ENCODE measurements at places on chromosomes 16 and 17.

DNA sequence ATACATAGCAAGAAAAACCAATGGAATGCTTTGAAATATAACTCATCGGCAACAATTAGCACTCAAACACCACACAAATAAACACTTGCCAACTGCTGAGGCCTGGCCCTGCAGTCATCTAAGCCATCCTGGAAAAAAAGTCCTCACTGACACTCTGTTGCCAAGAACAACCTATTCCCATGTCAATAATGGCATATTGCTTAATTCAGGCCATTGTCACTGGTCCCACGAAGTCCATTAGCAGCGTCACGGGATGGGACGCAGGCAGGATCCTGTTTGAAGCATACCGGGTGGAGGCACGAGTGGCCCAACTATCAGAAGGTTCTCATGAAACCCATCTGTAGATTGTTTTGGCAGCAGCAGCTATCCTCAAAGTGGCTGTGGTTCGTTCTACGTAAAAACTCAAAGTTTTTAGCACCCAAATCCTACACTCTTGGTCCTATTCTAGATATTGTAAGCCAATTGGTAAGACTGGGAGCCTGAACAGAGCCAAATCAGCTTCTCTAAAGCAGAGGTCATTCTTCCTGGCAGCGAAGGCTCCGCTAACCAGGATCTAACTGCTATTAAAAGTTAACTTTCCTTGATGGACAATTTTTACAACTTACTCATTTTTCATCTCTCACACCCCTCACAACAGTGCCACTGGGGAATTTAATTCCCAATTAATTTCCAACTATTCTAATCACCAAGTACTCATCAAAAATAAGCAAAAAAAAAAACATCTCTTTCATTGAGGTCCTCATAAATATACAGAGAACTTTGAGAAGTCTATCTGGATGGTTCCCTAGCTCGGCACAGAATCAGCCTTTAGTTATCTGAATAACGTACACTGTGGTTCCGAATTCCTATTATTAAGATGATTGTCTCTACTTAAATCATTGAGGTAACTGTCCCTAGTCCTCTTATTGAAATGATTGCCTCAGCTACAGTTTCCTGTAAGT, 91.5 kb downstream of the ZFHX3 start:
- no peak for DNase-seq

DNA sequence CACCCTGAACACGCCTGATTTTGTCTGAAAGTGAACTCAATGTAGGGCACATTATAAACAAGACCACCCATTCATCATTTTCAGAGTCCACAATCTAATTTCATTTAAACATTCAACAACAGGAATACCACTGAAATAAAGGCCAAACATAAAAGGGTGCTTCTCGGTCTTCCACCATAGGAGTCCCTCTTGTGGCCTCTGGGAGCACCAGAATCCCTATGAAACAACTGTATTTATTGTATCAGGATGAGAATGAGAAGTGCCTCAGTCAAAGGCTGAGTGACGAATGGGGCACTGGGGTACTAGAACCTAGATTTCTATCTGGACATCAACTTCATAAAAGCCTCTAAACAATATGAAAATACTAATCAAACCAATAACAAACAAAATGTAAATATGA, 40.4 kb downstream of the NXPH3 start:
- DNase-seq: no peak

- no peak for DNase-seq
Measured at GRCh38 chr17:3603119-3603869, 5.9 kb downstream of the TRPV1 start.

GRCh38 chr17:54985476-54985875, 16.9 kb downstream of the STXBP4 start:
- DNase-seq: no peak

GRCh38 chr17:69473841-69474831, 59.6 kb downstream of the MAP2K6 start:
- DNase-seq: no peak

- DNase-seq: no peak
Measured at GRCh38 chr16:14300705-14301168, 229.6 kb downstream of the MRTFB start.

GRCh38 chr16:51151961-51152663, 1.0 kb upstream of the SALL1 start:
- no peak for DNase-seq

GRCh38 chr17:53628011-53628410, 194.7 kb upstream of the KIF2B start:
- no peak for DNase-seq

DNA sequence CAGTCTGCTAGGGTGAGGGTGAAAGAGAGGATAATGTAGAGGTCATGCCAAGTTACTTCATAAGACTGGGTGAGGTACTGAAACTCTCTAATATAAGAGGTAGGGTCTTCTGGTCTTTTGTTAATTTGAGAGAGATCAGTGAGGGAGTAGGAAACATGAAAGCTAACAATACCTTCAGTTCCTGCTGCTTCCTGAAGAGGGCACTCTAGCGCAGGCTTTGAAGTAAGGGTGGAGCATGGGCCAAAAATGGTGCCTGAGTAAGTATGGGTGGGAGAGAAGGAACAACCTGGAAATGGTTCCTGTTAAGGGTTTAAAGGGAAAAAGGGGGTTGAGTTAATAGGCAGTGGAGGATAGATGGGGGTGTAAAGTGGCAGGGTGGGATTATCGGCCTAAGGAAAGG, 2449.5 kb downstream of the TP53TG3F start:
- DNase-seq: no peak

DNA sequence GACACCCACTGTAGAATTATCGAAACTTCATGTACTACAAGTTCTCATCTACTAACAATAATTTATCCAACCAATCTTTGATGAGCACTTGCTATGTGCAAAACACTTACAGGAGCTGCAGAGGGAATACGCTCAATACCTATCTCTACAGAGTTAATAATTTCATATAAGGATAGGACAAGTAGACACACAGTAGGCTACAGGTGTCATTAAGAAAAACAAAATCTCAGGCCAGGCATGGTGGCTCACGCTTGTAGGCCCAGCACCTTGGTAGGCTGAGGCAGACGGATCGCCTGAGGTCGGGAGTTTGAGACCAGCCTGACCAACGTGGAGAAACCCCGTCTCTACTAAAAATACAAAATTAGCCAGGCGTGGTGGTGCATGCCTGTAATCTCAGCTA, 91.3 kb upstream of the PLEKHM1 start:
- DNase-seq: no peak

- DNase-seq: no peak
Measured at GRCh38 chr17:19460700-19461099, 49.7 kb downstream of the RNF112 start.

DNA sequence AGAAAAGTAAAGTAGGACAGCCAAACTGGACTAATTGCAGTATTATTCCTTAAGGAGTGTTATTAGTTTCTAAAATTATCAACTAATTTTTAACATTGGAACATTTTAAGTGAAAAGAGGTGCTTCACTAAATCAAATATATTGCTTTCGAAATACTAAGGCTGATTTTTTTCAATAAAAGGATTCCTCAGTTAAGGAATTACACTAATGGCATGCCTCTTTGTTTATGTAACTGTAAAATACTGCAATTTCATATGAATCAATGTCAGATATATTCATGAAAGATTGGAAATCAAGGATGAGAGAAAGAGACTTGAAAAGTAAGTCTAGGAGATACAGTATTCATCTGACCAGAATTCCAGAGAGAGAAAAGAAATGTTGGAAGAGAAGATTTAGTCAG, 129.8 kb downstream of the TANC2 start:
- no peak for DNase-seq

DNA sequence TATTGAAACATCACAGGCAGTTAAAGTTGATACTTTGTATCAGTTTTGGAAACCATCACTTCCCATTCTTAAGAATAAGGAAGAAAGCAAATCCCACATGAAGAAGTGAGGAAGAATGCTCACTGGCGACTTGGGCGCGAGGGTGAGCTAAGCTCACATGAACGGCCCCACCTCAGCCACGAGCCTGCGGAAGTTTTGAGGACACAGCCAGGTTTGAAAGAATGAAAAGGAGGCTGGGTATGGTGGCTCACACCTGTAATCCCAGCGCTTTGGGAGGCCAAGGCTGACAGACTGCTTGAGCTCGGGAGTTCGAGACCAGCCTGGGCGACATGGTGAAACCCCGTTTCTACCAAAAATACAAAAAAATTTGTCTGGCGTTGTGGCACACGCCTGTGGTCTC, 110.3 kb upstream of the CHMP6 start:
- no peak for DNase-seq

GRCh38 chr16:66996324-66996982, 8.1 kb downstream of the CES4A start:
- no peak for DNase-seq

GRCh38 chr17:13400491-13400890, 201.2 kb downstream of the HS3ST3A1 start:
- DNase-seq: no peak

GRCh38 chr17:31609331-31609730, 217.9 kb downstream of the RAB11FIP4 start:
- DNase-seq: peak; percentile 1

GRCh38 chr17:67993998-67994361, 2.3 kb downstream of the C17orf58 start:
- DNase-seq: no peak

- no peak for DNase-seq
Measured at GRCh38 chr16:60077861-60078260, 1343.7 kb upstream of the GOT2 start.

DNA sequence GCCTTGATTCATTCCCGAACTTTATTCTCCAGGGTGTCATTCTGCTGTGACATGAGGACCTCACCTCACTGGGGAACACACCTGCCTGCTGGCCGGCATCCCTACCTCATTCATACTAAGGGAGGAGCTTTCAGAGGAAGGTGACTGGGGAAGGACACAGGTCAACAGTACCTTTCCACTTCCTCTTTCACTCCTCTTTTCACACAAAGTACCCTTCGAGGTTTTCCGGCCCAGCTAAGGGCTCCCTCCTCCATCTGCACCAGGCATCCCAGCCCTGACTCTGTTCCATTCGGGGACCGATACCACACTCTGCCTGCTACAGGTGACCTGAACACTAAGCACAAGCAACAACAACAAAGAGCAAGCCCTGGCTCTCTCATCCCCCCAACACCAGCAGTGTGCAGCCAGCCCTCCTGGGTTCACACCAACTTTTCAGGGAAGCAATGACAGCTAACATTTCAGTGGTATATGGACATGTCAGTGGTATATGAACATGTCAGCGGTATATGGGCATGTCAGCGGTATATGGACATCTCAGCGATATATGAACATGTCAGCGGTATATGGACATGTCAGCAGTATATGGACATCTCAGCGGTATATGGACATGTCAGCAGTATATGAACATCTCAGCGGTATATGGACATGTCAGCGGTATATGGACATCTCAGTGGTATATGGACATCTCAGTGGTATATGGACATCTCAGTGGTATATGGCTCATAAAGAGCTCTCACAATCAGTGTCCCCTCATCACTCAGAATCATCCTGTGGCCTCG, 16.0 kb downstream of the TRIM25 start:
- DNase-seq: no peak

DNA sequence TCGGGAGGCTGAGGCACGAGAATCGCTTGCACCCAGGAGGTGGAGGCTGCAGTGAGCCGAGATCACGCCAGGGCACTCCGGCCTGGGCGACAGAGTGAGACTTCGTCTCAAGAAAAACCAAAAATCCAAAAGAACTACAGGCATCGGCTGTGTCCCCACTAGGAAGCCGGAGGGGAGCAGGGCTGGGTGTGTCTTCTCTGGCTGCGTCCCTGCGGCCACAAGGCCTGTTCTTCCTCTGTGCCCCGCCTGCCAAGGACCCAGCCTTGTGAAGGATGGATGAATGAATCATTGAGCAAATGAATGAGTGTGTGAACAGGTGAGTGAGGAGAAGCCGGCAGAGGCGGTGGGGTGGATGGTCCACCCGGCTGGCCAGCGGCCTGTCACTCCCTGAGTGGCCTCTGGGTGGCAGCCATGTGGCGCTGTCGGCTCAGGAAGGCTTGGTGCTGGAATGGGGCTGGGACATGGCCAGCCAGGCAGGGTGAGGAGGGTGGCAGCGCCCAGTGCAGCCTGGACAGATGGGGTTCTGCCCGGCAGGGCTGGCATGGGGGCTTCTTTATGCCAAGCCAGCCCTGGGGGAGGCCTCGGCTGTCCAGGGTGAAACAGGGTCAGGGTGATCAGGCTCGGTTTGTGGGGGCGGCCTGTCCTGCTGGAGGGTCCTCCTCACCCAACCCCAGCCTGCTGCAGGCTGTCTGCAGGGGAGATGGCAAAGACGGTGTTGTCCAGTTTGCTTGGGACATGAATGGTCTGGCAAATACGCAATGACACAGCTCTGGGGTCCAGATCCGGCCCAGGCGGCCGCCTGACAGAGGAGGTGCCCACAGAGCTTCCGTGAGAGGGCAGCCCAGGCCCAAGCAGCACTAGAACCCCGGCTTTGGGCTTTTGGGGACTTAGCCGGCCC, 21.7 kb downstream of the SLC25A10 start:
- DNase-seq: peak; percentile 30

DNA sequence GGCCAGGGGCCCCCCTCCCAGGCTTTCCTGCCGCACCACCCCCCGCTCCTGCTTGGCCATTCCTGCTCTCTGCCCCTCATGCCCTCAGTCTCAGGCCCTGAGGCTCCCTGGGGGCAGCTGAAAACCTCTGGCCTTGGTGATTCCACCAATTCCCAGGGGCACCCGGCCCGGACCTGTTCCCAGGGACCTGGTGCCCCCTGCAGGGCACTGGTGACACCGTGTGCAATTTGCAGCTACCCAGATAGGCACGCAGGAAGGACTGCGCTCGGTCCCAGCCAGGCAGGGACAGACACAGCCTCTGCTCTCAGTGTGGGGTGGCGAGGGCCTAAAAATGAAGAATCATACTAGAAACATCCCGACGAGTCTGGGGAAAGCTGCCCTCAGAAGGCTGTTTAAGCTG, 13.4 kb downstream of the WFDC1 start:
- no peak for DNase-seq

DNA sequence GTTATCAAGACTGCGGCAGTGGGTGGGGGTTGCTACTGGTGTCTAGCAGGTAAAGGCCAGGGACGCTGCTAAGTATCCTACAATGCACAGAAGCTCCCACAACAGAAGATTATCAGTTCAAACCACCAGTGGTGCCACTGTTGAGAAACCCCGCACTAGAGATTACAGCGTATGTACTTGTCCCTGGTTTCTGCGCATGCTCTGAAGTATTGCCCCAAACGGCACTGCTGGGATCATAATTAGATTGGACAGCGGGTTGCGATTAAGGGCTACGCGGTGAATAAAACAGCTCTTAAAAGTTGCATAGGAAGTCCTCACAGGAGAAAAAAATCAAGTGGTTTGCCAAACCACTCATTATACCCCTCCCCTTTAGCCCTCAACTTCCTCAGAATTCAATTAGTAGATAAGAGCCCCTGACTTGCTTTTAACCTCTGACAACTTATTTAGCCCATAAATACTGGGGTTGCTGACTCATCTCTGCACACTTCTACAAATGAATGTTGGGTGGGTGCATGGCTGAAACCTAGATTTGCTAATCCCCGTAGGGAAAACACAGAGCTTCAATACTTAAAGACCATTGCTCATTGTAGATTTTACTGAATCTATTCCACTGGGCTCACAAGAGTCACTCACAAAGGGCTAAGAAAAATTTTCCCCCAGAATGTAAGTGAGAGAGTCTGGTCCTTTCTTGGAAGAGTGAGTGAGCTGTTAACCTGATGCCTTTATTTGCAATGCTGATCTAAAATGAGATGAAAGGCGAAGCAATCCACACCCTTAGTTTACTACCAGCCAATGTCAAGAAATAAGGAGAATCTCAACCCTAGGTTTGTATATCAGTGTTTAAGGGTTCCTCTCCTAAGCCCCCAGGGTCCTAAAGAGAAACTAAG, 91.8 kb downstream of the RGS9 start:
- DNase-seq: no peak
